ENCODE measurements at places on chromosomes 12 and 14.

GRCh38 chr12:68899251-68899771 is 33.7 kb downstream of the CPM start:
- DNase-seq: no peak

GRCh38 chr12:45839917-45840316 is 110.4 kb downstream of the ARID2 start:
- no peak for DNase-seq

GRCh38 chr14:99982537-99983250 is 82.5 kb upstream of the EVL start:
- DNase-seq: no peak

DNA sequence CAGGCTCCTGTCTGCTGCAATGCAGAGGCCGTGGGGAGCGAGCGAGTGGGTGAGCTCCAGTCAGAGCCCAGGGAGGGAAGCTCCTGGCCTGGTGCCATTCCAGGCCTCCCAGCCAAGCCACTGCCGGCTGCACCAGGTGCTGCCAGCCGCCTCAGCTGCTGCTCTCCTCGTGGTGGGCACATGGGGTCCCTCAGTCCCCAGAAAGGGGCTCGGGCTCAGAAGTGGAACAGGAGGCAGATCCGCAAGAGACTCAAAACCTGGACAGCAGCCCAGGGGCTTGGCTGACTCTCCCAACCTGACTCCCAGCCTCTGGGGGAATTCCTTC is 2.4 kb downstream of the ABCB9 start:
- no peak for DNase-seq

DNA sequence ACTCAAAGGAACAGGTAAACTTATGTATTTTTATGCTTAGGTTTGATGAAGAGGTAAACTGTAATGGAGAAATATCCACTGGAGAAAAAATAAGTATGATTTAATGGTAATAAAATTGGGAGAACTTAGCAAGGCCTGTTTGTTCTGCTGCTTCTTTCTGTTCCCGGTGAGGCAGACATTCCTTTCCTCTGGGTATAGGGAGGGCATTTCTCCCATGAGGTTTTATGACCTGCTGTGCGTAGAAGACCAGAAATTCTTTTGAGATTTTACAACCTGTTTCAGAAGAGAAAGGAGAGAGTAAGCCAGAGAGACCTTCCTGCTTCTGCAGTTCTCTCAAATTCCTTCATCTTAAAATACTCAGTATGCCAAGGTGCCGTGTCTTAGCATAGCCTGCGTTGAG is 139.4 kb upstream of the RMST start:
- DNase-seq: no peak

DNA sequence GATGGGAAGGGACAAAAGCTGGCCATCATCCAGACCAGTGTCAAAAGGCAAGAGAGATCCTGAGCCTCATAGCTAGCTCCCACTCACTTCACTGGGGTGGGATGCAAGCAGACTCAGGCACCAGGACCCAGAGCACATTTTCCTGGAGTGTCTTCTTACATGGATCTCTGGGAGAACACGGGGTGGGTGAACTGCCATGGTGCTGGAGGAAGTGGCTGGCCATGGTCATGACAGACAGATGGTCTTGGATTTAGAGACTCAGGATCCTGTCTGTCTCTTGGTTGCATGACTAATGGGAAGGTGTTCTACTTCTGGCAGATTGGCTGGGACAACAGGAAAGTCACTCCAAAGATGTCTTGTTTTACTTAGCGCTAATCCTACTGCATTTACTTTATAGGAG is 311.5 kb downstream of the ATP23 start:
- no peak for DNase-seq

DNA sequence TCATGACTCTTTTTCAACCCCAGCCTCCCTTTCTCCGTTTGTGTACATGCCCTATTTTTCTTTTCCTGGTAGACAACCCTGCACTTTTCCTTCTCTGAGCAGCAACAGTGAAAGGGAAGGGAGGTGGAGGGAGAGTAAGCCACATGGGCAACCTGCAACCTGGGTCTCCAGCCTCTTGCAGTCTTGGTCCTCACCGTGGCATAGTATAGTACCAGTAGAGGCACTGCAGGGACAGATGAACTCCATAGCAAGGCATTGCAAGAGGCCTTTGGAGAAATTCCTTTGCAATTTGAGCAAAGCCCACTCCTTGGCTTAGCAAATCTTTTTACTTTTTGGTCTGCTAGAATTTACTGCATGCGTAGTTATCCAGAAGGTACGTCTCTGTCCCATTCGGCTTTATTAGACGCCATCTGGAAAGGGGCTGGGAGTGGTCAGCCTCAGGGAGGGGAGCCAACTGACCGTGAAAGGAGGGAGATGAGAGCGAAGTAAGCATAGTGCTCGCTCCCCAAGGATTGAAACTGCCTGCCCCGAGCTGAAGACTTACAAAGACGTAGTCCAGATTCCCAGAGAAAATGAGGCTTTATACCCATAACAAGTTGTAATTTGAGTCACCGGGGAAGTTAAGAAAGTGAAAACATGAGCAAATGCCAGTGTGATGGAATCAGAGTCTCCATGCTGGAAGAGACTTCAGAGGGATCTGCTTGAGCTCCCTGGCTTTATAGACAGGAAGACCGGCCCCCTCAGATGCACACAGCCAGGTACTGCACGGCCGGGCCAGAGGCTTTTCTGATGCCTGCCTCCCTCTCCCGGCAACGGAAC is 332.0 kb downstream of the CACNA1C start:
- no peak for DNase-seq

GRCh38 chr12:68761442-68761812 is 15.5 kb downstream of the SLC35E3 start:
- DNase-seq: no peak

GRCh38 chr12:67237231-67237630 is 31.9 kb upstream of the CAND1 start:
- no peak for DNase-seq

DNA sequence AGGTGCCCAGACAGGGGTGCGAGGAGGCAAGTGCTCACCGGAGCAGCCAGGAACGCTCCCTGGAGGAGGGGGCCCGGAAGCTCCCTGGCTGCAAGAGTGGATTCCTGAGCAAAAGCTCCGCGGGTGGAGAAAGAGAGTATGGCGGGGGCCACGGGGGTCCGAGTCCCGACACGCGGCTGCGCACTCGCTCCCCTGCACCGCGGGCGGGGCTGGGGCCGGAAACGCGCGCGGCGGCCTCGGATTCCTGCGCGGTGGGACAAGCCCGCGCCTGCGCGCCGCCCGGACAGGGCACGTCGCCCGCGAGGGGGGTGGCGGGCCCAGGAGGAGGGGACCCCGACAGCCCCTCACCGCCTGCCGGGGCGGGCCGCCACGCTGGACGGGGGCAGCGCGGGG is 27.8 kb upstream of the GPR132 start:
- DNase-seq: no peak

GRCh38 chr12:5478081-5478706 is 46.3 kb downstream of the NTF3 start:
- DNase-seq: no peak

GRCh38 chr12:95141310-95141709 is 67.9 kb upstream of the NR2C1 start:
- DNase-seq: no peak

- DNase-seq: no peak
Measured at GRCh38 chr12:115108129-115109100, 424.4 kb upstream of the TBX3 start.

- peak; percentile 92 for DNase-seq
Measured at GRCh38 chr14:32201193-32201815, 541 bp upstream of the RNU6-7 start.

- DNase-seq: no peak
Measured at GRCh38 chr12:94622475-94622874, 27.9 kb downstream of the TMCC3 start.

- DNase-seq: no peak
Measured at GRCh38 chr12:76519538-76519937, 40.0 kb downstream of the OSBPL8 start.

DNA sequence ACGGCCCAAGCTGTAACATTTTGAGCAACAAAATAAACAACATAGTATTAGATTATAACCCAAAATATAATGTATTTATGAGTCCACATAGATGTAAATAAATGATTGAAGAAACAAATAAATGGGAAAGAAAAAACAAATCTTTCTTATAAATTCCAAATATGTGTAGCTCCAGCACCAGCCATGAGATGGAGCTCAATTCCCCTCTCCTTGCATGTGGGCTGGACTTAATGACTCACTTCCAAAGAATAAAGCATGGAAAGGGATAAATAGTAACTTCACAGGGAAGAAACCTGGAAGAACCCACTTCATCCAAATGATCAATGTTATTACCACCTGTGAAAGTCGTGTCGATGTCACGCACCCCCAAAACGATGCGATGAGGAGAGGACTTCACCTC is 158.8 kb downstream of the RPAP3 start:
- DNase-seq: no peak

GRCh38 chr12:106118-106591 is 39.6 kb downstream of the IQSEC3 start:
- peak; percentile 93 for DNase-seq

DNA sequence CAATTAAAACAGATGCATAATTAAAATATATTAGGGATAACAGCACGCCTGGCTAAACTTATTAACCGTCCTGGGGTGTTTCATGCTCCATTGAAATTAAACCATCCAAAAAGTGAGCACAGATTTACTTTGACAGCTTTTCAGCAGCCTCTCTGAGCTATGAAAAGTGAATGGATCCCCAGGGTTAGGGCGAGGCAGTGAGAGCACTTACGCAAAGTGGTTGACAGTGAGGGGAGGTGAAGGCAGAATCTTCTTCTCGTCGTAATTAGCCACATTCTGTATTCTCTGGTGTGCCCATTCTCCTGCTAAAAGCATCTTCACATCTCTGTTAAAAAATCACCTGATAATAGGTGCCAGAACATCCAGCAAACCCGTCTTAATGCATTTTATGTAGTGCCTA is 1.9 kb downstream of the TMTC2 start:
- no peak for DNase-seq

GRCh38 chr12:125889742-125890141 is 824.5 kb downstream of the AACS start:
- no peak for DNase-seq

GRCh38 chr12:42119085-42119633 is 25.5 kb downstream of the GXYLT1 start:
- DNase-seq: no peak

GRCh38 chr14:94584591-94585280 is 3.5 kb downstream of the SERPINA5 start:
- DNase-seq: no peak

DNA sequence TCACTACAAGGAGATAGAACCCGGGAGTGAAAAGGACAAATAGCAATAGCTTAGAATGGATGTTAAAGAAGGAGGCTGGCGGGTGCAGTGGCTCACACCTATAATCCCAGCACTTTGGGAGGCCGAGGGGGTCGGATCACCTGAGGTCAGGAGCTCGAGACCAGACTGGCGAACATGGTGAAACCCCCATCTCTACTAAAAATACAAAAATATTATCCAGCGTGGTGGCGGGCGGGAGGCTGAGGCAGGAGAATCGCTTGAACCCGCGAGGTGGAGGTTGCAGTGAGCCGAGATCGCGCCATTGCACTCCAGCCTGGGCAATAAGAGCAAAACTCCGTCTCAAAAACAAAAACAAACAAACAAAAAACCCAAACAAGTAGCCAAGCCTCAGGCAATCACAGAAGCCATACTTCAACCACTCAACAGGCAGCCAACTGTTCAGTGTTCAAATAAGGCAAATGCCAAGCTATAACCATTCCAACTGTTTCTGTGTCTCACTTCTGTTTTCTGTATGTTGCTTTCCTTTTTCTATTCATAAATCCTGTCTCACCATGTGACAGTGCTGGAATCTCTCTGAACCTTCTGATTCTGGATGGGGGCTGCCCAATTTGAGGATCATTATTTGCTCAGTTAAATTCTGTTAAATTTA is 3.9 kb upstream of the SPTLC2 start:
- DNase-seq: no peak

GRCh38 chr14:94470311-94470710 is 5.7 kb downstream of the SERPINA9 start:
- DNase-seq: no peak

GRCh38 chr14:70268760-70269159 is 80.0 kb upstream of the SLC8A3 start:
- no peak for DNase-seq

- no peak for DNase-seq
Measured at GRCh38 chr12:74441872-74442271, 95.8 kb upstream of the ATXN7L3B start.
